Heart right ventricle (tissue), 16 donors: ENCODE measurements at places on chromosomes 5 and 9.

DNA sequence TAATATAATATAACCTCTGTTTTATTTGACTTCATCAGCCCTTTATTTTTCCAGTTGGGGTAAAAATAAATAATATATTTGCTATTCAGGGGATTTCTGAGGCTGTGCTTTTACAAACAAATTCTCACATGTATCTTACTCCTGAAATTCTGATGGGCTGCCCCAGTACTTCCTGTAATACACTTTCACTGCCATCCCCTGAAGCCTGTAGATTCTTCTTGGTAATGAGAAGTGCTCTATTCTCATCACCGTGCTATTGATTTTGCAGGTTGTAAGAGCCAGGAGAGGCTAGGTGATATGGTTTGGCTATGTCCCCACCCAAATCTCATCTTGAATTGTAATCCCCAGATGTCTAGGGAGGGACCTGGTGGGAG, 91.9 kb upstream of the CEP78 start:
- no peak for DNase-seq

DNA sequence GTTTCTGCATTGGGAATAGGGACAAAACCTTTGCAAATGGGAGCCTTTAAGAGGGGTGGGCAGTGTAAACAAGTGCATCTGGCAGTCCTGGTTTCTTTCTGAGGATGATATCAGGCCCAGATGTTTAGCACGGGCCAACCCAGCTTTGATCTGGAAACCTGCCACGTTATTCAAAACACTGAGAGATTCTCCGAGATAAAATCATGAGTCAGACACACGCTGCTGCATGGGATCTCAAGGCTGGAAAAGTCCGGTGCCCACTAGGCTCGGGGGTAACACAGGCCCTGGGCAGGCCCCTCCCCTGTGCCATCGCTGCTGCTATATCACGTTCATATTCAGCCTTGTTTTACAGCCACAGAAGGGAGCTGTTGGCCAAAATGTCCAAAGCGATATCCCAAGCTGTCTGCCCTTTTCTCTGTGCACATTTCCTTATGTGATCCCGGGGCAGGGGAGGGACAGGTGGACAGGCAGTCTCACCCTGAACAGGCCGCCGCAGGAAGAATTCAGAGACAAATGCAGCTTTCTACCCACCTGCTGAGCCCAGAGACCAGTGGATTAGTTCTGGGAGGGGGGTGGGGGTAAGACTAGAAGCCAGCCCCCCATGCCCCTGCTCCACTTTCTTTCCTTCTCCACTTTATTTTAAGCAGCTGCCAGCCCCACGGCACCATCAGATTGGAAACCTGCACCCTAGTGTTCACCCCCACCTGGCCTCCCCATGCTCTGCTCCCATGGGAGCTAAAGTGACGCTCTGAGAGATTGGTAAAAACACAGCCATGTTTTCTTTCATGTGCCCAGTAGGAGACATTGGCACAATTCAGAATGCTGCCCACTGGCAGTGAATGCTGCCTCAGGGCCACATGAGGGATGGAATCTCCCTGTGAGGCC, 63.1 kb downstream of the TMOD1 start:
- no peak for DNase-seq

GRCh38 chr9:76751001-76751400, 13.2 kb upstream of the PCA3 start:
- no peak for DNase-seq

GRCh38 chr5:32526810-32527209, 58.5 kb upstream of the SUB1 start:
- no peak for DNase-seq

- no peak for DNase-seq
Measured at GRCh38 chr5:100446879-100447430, 88.2 kb upstream of the FAM174A start.

- no peak for DNase-seq
Measured at GRCh38 chr5:98401656-98402055, 371.8 kb upstream of the RGMB start.

DNA sequence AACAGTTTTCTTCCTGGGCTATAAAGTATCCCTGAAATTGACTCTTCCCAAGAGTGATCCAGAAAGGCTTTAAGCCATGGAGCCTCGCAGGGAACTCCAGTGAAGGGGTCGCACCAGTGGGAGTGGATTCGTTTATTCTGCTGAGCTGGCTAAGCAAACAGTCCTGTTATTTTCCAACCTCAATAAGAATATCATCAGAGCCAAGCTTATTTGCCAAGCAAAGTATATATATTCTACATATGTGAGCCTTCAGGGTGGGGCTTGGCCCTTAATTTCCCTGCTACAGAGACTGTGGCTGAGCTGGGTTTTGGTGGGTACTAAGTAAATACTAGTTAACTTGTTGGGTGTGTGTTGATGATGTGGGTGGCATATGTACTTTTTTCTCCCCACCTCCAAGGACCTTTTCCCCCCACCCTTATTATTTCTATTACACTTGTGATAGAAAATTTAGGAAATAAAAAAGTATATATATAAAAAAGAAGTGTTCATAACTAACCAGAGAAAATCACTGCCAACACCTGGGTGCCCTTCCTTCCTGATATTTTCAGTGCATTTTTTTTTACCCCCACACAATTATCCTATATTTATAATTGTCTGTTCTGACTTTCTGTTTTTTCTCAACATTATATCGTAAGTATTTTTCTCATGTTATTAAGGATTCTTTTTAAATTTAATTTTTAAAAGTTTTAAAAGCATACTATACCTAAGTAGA, 5.3 kb downstream of the GSN start:
- no peak for DNase-seq

GRCh38 chr9:113906411-113907110, 30.5 kb downstream of the ZNF618 start:
- DNase-seq: no peak

GRCh38 chr5:120538149-120538548, 74.0 kb downstream of the PRR16 start:
- DNase-seq: no peak

DNA sequence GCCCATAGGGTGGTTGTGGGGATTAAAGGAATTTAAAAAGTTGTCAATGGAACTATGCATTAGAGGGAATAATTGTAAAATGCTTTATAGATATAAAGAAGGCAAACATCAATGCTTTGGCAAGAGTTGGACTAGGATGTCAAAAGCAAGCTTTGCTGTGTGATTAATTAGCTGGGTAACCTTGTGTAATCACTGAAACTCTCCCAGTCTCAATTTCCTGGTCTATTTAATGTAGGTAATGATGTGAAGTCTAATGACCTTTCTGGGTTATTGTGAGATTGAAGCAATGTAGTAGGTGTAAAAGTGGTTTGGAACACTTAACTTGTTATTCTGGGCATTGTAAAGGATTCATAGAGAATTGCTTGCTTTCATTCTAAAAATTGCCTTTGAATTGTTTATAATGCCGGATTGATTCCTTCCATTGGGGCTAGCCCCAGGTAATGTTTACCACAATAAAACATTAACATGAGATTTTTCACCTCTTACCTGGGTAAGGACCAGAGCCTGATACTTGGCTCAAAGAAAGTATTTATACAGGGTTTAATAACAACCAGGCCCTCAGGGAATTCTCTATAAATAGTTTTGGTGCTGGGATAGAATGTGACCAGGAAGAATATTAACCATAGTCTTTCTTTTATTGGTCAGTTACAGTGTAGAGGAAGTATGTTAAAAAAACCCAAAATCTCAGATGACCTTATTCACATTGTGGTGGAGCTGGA, 30.0 kb upstream of the CLINT1 start:
- DNase-seq: no peak

DNA sequence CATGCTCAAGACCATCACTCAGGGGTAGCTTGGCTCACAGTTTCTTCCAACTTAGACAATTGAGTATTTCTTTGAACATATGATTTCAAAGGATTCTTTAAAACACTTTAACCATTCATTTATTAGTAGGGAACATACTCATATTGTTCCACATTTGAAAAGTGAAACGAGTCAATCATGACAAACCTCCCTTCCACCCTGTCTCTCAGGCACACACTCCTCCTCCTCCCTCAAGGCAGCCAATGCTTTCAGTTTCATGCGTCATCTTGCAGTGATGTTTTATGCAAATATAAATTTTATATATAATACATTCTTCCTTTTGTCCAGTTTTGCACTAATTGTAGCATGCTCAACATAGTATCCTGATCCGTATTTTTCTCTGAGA, 126.0 kb upstream of the BOD1 start:
- DNase-seq: no peak

DNA sequence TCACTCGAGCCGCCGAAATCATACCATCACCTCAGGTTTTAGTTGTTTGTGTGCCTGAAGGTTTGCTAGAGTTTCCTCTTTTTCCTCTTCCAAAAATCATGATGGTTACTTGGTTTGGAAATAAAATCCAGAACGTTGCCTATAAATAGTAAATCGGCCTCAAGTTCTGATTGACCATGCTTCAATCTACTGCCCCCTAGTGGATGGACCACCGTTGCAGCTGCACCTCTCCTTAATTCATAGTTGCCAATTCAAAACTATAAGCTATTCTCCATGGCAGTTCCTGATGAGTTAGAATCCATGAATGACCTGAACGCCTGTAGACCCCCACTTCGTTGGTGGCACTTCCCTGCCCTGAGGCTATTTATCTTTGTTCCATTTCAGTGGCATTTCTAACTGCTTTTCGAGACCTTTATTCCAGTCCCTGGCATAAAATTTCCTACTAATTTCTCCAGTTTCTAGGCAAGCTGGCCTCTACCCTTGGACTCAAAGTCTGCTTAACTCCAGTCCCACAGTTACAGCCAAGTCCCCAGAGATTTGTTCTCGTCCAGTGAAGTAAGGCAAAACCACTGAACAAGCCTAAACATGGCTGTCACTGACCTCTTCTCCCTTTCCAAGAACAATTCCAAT, 422.6 kb downstream of the EFNA5 start:
- DNase-seq: peak; percentile 29

DNA sequence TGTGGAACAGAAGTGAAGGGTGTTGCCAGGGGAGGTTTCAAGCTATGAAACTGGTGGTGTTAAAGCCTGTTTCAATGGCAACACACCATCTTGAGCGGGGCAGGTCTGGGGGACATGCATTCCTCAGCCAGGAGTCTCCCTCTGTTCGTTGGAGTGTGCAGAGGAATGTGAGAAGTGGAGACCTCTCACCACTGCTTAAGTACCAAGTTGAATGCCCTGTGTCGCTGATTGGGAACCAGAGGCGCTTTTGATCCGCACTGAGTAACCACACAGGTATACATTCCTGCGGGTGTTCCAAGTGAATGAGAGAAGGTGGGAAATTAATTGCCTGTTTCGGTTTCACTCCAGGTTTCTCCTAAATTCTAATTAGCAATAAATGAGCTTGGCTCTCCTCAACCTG, 99.4 kb downstream of the LIX1 start:
- no peak for DNase-seq

- peak; percentile 83 for DNase-seq
Measured at GRCh38 chr9:128192601-128193371, 1.4 kb upstream of the CIZ1 start.

DNA sequence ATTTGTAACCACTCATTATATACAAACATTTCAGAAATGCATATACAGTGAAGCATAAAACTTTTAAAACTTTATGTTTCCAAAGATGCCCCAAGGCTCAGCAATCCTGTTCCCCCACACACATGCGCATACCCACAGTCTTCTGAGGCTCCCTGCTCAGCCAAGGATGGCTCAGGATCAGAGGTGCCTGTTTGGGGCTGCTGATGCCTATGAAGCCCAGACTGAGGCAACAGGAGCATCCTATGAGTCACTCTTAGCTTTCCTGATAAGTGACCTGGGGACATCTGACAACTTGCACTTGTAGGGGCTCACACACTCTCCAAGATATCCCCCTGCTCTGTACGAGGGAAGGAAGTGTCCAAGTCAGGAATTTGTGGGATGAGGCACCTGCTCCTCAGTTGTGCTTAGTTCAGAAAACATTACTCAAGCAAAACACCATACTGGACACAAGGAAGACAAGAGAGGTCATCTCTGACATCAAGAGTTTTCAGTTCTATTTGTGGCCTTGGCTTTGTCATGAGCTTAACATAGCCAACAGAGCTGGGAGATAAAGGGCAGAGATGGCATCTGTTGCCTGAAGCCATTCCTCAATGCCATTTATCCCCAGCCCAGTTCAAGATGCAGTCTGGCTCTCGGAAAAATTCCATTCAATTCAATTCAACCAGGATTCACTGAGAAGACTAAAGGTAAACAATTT, 62.3 kb downstream of the NIPSNAP3B start:
- DNase-seq: no peak

DNA sequence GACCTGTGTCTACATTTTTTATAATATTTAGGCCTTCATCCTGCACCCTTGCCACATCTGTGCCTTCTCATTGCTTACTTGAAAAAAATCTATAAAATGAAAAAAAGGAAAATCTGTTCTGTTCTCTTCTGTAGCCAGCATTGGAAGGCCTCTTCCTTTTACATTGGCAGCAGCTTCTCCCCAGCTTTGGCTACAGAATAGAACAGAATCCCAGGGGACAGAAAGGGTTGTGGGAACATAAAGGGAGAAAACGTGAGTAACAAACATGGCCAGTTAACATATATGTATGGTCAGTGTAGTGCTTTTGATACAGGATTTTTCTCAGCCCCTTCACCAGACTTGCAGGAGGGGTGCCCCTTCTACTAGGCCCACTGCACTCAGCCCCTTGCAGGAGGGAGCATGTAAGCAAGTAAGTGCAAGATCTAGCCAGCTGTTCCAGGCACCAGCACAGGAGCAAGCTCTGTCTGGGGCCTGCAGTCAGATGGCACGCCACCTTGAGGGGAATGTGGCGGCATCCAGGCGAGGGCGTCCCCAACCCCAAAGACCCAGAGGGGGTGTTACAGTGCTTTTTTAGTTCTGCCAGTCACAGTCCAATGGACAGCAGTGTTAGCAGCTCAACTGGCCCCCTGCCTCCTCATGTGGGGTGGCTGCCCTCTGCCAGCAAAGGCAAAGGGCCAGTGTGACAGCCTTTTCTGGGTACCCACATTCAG, 330.5 kb upstream of the ZNF462 start:
- DNase-seq: no peak

DNA sequence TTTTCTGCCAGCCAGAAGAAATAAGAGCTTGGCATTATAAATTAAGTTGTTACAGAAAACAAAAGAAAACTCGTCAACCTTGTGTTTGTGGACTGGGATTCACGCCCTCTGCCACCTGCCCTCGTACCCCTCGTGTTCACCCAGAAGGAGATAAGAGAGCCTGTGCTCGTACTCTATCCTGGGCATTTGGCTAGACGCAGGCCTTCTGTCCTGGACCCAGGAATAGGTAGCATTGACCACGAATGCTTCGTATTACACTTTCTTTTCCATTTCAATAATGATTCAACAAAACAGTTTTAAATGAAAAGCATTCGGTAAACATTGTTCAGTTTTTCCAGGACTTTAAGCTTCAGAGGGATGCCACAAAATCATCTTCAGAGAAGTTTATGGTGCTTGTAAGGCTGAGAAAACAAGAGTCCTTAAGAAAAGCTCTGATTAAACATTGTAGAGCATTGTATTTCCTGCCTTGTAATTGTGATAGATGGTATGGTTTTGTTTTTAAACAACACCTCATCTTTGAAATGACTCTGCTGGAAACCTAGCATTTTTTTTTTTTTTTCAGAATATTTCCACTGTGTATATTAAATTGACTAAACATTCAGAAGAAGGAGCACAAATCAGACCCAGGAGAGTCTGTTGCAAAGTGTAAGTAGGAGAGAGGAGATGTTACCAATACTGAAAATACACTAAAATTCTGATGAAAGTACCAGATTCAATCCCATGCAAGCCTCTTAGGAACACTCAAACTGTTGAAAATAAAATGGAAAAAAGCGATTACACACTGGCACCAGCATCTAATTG, 27.6 kb downstream of the MTX3 start:
- no peak for DNase-seq

- peak; percentile 9 for DNase-seq
Measured at GRCh38 chr9:111179577-111179976, 141.3 kb upstream of the LPAR1 start.
